Thoracic aorta (tissue), 2 donors: ENCODE measurements at places on chromosomes 1 and 21. TPM values are rescaled to one million over a fixed set of nuclear protein-coding genes. Genes with fewer than 3 reads are reported as not detected.

CAPN8 gene
- total RNA-seq: 17.5 TPM

LRRC53 gene
- total RNA-seq: not detected

NECTIN4 gene
- 0.14 TPM for total RNA-seq

LAD1 gene
- 11.1 TPM for total RNA-seq

GRCh38 chr1:44678626-44679025, 4.1 kb downstream of the ARMH1 start:
- DNase-seq: no peak
- H3K4me1 ChIP-seq: peaks cover 6% of the 10 kb centered on the region
- no peaks in the 10 kb centered on the region for H3K36me3 ChIP-seq
- H3K27ac ChIP-seq: no peak overlapping the region
- H3K27me3 ChIP-seq: no peaks in the 10 kb centered on the region

GRCh38 chr1:41558761-41559171, 74.3 kb upstream of the EDN2 start:
- peaks cover 15% of the 10 kb centered on the region for H3K4me1 ChIP-seq
- no peak overlapping the region for H3K4me3 ChIP-seq
- no peak overlapping the region for H3K27ac ChIP-seq
- H3K36me3 ChIP-seq: no peaks in the 10 kb centered on the region

- no peaks in the 10 kb centered on the region for H3K4me1 ChIP-seq
- H3K27me3 ChIP-seq: no peaks in the 10 kb centered on the region
- H3K4me3 ChIP-seq: no peak overlapping the region
- H3K27ac ChIP-seq: no peak overlapping the region
These were observed 150.1 kb downstream of the PLA2G4A start for GRCh38 chr1:186978596-186979556.

DNA sequence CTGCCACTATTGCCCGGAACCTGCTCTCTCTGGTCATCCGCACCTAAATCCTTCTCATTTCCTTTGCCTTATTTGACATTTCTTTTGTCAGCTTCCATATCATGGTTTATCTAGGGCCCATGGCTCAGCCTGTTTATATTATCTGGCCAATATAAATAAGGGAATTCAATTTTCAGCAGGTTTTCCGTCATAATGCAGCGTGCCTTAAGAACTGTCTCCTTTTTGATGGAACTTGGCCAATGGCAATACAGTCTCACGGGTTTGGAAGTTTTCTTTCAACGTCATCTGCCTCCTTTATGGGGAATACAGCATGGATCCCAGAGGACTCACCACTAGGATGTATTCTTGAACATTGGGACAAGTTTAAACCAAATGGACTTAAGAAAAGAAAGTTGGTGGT, 77.8 kb upstream of the KIAA0040 start:
- no peak for DNase-seq
- H3K27ac ChIP-seq: no peak overlapping the region
- no peaks in the 10 kb centered on the region for H3K36me3 ChIP-seq
- no peak overlapping the region for H3K4me3 ChIP-seq
- no peaks in the 10 kb centered on the region for H3K4me1 ChIP-seq

TMEM63A gene
- total RNA-seq: 75.1 TPM

NR5A2 gene
- 3.6 TPM for total RNA-seq

DNA sequence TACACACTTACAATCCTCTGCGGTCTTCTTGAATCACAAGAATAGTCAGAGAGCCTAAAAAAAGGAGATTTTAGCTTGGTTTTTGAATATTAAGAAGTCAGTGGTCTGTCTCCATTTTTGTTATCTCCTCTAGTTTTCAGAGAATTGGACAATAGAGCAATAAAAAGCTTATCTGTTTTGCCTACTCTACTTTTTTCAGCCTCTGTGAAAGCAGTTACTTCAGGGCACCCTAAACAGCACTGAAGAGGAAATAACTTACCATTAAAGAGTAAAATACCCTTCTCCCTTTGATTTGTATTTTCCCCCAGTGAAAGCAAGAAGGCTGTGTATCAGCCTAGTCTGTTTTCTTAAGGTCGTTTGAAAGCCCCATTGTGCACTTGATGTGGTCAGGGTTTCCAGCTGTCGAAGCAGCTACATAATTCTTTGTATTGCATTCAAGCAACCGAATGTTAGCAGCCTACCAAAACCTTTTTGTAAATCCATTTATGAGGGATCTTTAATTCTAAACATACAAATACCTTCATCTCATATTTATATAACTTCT, 1.0 kb downstream of the NTMT2 start:
- H3K36me3 ChIP-seq: no peaks in the 10 kb centered on the region
- H3K27me3 ChIP-seq: no peaks in the 10 kb centered on the region
- no peaks in the 10 kb centered on the region for H3K4me1 ChIP-seq
- no peak overlapping the region for H3K27ac ChIP-seq
- no peak for DNase-seq

NES gene
- total RNA-seq: 30.6 TPM

PRR9 gene
- total RNA-seq: not detected

DNA sequence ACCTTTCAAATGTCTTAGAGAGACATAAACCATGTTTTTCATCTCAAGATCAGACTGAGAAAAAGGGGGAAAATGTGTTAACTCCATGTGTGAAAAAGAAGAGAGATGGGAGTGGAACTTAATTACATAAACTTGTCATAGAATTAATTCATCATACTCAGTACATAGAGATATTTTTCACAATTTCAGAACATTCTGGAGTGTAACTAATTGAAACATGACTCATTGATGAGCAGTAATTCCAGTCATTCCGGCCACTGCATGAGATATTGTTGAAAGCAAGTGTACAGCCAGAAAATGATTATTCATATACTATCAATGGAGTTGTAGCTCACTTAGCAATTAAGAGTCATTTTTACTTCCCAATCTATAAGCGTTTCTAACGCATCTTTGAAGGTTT, 739.3 kb downstream of the LTN1 start:
- H3K36me3 ChIP-seq: no peaks in the 10 kb centered on the region
- no peak overlapping the region for H3K27ac ChIP-seq
- no peak for DNase-seq
- no peaks in the 10 kb centered on the region for H3K27me3 ChIP-seq
- H3K4me3 ChIP-seq: no peak overlapping the region

LAMTOR2 gene
- 37.0 TPM for total RNA-seq

DNA sequence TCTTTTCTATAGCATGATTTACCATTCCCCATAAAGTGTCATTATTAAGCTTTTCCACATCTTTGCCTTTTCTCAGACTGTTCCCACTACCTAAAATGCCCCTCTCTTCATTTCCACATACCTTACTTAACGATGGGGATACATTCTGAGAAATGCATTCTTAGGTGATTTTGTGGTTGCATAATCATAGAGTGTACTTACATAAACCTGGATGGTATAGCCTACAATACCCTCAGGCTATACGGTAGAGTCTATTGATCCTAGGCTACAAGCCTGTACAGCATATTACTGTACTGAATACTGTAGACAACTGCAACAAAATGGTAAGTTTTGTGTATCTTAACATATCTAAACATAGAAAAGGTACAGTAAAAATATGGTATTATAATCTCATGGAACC, 54.8 kb upstream of the MUTYH start:
- peaks cover 5% of the 10 kb centered on the region for H3K4me1 ChIP-seq
- H3K27me3 ChIP-seq: no peaks in the 10 kb centered on the region
- H3K36me3 ChIP-seq: no peaks in the 10 kb centered on the region
- no peak overlapping the region for H3K4me3 ChIP-seq

DNA sequence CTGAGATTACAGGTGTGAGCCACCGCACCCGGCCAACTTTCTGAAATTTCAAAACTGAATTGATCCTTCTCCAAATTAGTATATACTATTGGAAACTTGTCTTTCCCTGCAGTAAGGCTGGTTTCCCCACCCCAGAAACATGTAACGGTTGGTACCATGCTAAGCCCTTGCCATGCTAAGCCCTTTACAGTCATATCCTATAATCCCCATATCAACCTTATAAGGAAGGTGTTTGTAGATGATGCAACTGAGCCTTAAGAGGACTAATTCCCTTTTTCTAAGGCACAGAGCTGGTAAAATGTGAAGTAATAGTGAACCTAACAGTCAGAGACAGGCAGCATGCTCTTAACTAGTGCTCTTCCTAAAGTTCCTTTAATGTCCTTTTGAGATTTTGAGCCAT, 413.7 kb downstream of the DISC1 start:
- H3K27ac ChIP-seq: no peak overlapping the region
- no peak overlapping the region for H3K4me3 ChIP-seq
- H3K36me3 ChIP-seq: no peaks in the 10 kb centered on the region
- no peak for DNase-seq

DNA sequence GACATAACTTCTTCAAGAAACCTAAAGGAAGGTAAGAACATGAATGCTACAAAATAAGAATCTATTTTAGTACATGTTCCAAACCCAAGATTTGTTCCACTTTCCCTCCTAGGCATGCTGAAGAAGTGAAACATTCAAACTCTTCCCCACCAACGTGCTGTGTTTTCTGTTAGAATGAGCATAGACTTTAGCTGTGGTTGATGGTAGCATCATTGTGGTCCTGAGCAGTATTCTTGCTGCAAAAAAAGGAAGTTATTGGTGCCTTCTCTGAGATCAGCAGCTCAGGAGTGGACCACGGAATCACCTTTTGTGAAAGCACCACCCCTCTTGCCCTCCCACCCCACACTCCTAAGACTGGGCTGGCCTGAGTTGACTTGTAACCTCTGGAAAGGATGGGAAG, 100.4 kb upstream of the POGK start:
- no peak for DNase-seq
- H3K4me1 ChIP-seq: no peaks in the 10 kb centered on the region
- H3K27ac ChIP-seq: no peak overlapping the region
- H3K27me3 ChIP-seq: no peaks in the 10 kb centered on the region
- H3K36me3 ChIP-seq: no peaks in the 10 kb centered on the region

KCNN3 gene
- 0.95 TPM for total RNA-seq

- no peak overlapping the region for H3K27ac ChIP-seq
- H3K36me3 ChIP-seq: no peaks in the 10 kb centered on the region
- no peaks in the 10 kb centered on the region for H3K4me1 ChIP-seq
- H3K27me3 ChIP-seq: no peaks in the 10 kb centered on the region
- DNase-seq: no peak
- H3K4me3 ChIP-seq: no peak overlapping the region
These were observed 503.6 kb downstream of the MRPL39 start for GRCh38 chr21:25103500-25104207.

DNA sequence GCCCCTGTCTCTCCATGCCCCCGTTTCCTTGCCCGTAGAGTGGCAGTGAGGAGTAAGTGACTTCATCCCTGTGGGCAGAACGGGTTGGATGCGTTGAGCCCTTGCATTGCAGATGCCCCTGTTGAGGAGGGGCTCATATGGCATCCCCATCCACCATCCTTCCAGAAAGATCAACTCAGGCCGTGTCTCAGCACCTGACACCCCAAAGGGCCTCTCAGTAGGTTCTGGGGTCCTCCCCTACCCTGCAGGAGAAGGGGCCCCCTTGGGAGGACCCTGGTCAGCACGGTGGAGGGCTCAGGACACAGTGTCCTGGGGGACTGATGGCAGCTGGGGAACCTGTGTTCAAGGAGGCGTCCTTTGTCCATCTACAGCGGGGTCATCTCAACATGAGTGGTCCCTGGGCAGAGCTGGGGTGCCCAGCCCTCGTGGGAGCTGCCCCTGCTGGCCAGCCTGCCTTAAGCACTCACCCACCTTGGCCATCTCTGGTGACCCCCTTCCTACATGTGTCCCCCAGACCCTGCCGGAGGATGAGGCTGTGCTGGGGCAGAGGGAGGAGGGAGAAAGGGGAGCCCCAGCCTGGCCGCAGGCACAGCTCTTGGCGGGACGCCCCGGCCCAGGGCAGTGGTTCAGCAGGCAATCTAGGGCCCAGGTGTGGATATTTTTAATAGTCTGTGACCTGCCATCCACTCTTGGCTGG, 48.2 kb upstream of the ACTRT2 start:
- no peaks in the 10 kb centered on the region for H3K27me3 ChIP-seq
- H3K4me1 ChIP-seq: peaks cover 43% of the 10 kb centered on the region

- no peak for DNase-seq
- peaks cover 70% of the 10 kb centered on the region for H3K4me1 ChIP-seq
- H3K4me3 ChIP-seq: no peak overlapping the region
- H3K27me3 ChIP-seq: no peaks in the 10 kb centered on the region
- H3K27ac ChIP-seq: peak overlapping the region; percentile 70
These were observed 29.3 kb downstream of the SDC3 start for GRCh38 chr1:30879126-30879786.
